ENCODE measurements at places on chromosomes 2 and 18.

DNA sequence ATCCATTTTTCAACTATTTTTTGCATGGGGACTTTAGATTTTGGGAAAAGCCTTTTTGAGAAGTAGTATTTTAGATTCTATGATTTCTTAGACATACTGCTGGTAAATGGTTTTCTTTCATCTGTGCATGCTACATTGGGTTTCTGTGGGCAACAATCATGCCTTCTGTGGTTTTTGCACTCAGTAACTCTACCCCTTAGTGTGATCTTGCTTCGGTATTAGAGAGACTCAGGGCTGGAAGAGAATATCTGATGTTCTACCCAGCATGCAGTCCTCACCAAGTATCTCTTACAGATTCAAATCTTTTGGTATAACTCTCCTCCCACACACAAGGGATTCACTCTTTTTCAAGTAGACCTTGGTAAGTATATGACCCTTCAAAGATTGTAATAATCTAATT lies 183.0 kb downstream of the PMAIP1 start:
- DNase-seq: no peak

DNA sequence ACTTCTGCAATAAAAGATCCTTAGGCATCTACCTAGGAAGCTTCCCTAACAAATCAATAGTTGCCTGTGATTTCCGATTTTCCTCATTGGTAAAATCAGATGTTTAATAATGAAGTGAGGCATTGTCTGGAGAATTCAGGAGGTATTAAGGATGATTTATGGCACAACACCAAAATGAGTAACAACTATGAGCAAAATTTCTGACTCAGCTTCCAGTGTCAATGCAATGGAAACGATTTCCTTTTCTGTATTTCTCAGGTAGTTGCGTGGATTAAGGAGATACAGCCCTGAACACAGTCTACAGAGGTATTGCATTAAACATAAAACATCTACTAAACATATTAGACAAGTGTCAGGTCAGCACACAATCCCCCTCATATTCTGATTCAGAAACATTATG lies 99.5 kb downstream of the EPB41L3 start:
- DNase-seq: no peak

GRCh38 chr18:58308463-58308862 lies 264.4 kb downstream of the NEDD4L start:
- no peak for DNase-seq

- no peak for DNase-seq
Observed at GRCh38 chr2:145032791-145033190, 512.9 kb upstream of the ZEB2 start.

GRCh38 chr2:233407771-233408181 lies 53.5 kb downstream of the DGKD start:
- no peak for DNase-seq

DNA sequence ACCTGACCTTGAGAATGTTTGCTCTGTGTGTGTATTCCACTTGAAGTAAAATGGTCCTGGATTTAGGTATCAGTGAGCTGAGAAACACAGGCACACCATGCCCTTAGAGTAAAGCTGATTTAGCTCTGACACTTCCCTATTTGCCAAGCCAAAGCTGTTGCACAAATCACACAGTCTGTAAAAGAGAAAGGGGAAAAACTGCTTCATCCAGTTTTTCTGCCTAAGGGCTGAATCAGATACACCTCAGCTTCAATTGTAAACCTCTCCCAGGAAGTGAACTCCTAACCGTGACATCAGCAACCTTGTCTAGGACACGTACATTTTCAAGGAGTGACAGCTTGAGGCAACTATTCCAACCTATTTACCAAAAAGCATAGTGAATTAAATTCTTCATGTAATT lies 150.4 kb downstream of the NR4A2 start:
- no peak for DNase-seq

- DNase-seq: no peak
Observed at GRCh38 chr2:29042561-29043075, 31.7 kb downstream of the PCARE start.

DNA sequence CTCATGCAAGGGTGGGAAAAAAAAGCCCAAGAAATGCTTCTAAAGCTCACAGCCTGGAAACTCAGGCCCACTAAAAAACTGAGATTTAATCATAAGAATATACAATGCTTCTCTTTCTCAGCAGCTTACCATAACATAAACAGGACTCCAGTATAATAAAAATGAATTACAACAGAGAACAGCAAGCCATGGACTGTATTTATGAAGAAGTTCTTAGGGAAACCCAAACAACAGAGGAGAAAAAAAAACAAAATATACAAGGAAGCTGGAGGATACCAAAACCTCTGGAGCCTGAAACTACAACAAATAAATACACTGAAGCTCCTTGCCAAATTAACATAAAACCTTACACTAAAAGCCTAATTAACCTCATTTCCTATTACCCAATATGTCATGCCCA lies 187.8 kb downstream of the RDH14 start:
- no peak for DNase-seq

DNA sequence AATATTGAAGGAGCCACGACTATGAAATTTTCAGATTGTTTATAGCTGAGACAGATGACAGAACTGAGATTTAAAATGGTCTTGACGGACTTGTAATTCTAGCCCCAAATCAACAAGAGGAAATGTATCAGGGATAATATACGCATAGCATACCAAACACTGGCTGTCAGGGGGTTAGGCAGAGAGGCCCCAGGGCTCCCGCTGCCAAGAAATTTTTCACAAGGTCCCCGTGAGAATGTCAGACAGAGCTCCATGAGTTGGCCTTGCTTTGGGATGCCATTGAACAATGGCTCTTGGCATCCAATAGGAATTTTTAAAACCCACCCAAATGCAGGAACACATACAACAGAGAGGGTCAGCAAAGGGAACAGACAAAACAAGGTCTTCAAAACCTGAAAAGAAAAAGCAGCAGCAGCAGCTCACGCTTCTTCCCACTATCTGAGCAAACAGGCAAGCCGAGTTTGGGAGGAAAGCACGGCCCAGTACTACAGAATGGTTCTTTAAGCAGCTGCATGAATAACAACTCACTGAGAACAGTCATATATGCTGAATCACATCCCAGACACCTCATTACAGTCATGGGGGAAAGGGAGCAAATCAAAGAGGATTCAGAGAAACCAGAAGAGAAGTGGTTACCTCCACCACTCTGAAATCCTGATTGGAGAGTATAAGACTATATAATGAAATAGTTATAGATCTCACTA lies 445.6 kb downstream of the RND3 start:
- DNase-seq: no peak

GRCh38 chr18:8895987-8896619 lies 190.7 kb downstream of the MTCL1 start:
- no peak for DNase-seq

DNA sequence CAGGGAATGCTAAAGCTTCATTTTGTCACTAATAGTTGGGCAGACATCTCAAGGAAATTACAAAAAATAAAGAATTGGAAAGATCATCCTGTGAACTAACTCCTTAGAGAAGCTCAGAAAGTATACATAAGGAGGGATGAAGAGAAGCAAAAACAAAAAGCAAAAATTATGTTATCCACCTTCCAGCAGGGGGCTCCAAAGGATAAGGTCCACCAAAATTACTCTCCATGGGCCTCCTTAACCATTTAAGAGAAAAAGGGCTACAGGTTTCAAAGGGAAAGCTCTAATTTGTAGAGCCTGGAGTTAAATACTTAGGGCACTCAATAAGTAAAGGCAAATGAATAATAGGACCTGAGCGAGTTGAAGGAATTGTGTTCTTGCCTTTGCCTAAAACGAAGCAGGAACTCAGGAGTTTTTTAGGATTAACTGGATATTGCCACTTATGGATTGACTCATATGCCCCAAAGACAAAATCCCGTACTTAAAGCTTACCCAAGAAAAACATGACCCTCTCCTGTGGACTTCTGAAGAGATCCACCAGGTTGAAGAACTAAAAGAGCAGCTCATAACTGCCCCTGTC lies 1167.9 kb downstream of the DSC3 start:
- peak; percentile 68 for DNase-seq

- no peak for DNase-seq
Observed at GRCh38 chr2:38968021-38968420, 78.3 kb downstream of the ARHGEF33 start.

GRCh38 chr2:70161069-70161534 lies 29.7 kb downstream of the C2orf42 start:
- DNase-seq: no peak

DNA sequence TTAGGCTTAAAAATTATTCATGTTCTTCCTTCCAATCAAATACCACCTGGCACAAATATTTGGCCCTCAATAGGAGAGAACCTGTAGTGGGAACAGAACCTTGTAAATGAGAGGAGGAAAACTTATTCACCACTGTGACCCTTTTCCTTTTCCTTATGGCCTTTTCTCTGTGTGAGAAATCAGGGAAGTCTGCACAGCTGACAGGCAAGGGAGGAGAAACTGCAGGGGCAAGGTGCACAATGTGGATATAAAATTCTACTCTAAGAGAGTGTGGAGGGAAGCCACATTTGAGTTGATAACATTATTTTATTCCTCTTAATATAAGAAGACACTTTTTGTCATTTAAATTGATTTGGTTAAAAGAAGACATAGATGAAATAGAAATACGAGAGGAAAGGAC lies 1247.0 kb upstream of the CHAC2 start:
- DNase-seq: no peak

- DNase-seq: no peak
Observed at GRCh38 chr2:215020283-215020682, 118.1 kb downstream of the ABCA12 start.

- no peak for DNase-seq
Observed at GRCh38 chr2:46188041-46188716, 109.0 kb upstream of the EPAS1 start.

DNA sequence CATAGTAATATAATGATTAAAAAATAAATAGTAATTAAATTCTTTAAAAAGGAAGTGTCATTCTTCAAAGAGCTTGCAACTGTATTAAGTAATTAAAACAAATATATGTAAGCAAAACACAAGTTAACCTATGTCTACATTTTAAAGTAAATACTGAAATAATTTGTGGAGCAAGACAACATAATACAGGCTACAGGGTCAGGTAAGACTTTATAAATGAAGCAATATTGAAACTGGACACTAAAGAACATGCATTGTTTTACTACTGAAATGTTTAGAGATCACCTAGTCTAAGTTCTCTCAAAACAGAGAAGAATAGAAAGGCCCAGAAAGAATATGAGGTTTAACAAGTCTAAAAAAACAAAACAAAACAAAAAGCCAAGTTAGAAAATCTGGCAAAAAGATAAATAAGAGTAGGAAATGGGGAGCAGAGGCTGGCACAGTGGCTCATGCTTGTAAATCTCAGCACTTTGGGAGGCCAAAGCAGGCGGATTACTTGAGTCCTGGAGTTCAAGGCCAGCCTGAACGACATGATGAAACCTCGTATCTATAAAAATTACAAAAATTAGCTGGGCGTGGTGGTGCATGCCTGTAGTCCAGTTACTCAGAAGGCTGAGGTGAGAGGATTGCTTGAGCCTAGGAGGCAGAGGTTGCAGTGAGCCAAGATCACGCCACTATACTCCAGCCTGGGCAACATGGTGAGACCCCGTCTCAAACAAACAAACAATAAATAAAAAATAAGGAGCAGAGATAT lies 34.4 kb downstream of the VPS54 start:
- no peak for DNase-seq

GRCh38 chr2:56199492-56199891 lies 15.7 kb downstream of the CCDC85A start:
- no peak for DNase-seq

- no peak for DNase-seq
Observed at GRCh38 chr18:65737471-65737955, 13.3 kb upstream of the CDH7 start.

DNA sequence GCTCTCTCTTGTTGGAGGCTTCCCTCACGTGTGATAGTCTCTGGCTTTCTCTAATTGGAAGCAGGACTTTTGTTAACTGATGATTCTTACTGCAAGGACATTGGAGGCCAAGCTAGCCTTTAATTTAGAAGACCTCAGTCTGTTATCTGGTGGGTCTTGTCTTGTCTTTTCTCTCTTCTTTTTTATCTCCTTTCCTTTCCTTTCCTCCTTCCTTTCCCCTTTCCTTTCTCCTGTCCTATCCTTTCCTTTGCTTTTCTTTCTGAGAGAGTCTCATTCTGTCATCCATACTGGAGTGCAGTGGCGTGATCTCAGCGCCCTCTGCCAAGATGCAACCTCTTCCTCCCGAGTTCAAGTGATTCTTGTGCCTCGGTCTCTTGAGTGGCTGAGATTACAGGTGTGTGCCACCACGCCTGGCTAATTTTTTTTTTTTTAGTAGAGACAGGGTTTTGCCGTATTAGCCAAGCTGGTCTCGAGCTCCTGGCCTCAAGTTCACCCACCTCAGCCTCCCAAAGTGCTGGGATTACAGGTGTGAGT lies 18.1 kb downstream of the CCNYL1 start:
- no peak for DNase-seq
